ENCODE measurements at places on chromosomes 1 and 21.

GRCh38 chr1:39305555-39305954 is 101.1 kb downstream of the MACF1 start:
- no peak for DNase-seq

GRCh38 chr1:200176798-200177197 is 149.3 kb downstream of the NR5A2 start:
- no peak for DNase-seq

DNA sequence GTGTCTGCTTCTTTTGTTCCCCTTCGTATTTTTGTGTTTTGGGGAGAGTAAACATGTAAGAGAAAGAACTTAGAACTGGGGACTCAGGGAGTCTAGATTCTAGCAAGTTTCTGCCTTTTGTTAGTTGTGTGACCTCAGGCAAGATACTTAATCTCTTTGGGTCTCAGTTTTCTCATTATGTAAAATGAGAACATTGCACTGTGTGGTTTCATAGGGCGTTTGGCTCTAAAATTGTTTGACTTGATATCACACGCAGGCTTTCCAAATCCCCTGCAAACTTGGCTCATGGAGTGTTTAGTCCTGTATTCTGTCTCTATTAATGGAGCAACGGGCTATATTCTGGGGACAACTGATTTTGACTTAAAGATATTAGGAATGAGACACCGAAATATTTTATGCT is 57.7 kb downstream of the NTNG1 start:
- DNase-seq = no peak

DNA sequence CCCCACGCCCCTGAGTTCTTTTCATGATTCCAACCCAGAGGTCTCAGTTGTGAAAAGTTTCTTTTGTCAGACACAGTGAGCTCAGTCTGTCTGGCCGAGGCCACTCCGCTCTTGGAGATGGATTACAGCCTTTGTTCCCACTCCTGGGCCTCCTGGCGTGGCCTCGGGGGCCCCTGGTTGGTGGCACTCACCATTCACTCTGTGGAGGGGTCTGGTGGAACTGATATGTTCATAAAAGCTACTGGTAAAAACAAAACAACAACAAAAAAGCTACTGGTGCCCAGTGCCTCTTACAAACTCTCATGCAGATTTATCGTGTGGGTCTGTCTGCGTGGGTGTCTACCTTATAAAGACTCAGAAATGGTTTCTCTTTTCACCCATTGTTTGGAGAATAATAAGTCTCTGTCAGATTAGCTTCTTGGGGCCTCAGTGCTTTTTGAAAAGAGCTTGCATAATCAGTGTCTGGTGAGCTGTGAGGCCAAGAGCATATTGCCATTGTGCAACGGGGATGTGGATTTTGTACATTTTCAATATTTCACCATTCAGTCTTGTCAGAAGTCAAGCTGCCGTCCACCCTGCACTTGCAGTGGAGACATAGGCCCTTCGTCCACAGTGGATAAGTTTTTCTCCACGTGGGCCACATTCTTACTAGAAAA is 86.7 kb downstream of the GALNT2 start:
- no peak for DNase-seq

GRCh38 chr1:68401506-68401905 is 48.2 kb downstream of the RPE65 start:
- no peak for DNase-seq

DNA sequence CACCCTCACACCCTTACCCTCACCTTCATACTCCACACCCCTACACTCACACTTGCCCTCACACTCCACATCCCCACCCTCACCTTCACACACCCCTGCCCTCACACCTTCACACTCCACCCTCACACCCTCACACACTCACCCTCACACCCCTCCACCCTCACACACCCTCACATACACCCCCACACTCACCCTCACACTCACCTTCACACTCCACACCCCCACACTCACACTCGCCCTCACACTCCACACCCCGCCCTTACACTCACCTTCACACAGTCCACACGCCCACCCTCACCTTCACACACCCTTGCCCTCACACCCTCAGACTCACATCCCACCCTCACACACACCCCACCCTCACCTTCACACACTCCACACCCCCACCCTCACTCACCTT is 43.6 kb upstream of the EDN2 start:
- no peak for DNase-seq

DNA sequence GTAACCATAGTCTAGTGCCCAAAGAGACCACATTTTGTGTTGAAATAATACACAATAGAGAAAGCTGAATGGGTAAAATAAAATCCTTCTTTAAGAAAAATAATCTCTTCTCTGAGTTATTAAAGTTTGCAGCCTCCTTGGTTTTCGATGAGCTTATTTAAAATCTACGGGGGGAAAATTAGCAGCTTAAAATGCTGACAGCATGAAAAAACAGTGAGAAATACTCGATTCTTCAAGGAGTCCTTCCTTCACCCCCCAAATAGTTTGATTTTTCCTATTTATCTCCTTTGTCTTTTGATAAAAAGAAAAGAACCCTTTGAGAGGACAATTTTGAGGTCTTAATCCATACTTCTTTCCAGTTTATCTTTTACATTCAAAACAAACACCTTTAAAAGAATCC is 394.0 kb upstream of the B3GALT2 start:
- no peak for DNase-seq

DNA sequence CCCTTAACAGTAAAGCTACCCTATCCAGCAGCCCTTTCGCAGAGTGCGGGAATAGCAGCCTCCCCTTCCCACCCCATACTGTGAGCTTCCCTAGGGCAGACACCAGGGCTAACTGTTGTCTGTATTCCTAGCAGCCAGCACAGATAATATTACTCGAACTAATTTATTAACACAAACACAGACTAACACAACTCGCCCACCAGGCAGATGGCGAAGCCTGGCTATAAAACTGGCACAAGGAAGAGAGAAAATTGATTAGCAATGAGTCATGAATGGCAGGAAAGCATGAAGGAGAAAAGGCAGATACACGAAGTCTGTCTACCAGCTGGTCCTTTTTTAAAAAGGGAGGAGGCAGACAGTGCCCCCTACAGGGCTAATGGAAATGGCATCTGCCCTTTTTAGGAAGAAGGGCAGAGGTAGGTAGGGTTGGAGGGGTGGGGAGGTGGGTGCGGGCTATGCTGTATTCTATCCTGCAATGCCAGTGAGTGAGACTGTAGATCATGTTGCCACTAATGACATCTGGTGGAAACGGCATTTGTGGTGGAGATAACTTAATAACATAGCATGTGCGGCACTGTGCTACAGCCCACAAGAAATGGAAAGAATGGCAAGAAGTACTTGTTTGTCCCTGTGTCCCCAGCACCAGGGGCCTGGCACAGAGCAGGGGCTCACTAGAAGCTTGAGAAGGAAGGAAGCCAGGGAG is 30.6 kb upstream of the CTPS1 start:
- peak; percentile 10 for DNase-seq

DNA sequence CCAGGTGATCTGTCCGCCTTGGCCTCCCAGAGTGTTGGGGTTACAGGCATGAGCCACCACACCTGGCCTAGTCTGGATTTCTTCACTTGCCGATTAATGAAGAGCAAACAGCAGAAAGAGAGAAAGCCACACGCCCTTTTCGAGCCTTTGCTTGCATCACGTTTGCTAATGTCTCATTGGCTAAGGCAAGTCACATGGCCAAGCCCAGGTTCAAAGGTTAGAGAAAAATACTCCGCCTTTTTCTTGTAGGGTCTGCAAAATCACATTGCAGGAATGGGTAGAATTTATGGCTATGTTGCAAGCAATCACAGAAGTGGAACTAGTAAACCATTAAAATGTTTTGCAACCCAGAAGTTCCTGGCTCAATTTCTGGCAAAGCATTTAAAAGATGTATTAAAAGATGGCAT is 26.8 kb upstream of the BACH1 start:
- no peak for DNase-seq

DNA sequence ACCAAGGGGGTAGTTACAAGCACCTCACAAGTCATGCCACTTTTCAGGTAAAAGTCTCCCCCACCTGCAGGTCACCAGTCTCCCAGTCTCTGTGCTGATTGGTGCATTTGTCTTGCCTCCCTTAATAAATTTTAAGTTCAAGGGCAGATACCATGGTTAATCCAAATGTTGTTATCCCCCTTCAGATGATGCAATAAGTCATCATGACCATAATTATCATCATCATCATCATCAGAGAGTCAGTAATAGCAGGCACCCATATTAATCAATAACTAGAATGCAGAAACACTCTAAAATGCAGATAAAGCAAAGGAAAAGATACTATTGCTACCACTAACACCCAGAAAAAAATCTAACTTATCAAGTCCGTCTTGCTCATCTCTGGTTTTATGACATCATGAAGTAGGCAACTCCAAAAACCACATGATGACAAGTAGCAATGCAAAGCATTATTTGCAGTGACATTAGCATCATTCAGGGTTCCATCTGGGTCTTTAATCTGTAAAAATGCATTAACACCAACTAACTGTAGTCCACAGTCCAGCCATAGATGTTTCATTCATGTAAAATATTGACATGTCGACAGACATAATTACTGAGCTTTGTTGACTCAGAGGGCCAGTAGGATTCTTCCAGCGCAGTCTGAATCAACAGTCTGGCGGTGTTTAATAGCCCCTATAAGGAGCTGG is 492.0 kb upstream of the RUNX1 start:
- no peak for DNase-seq

- DNase-seq = no peak
These were observed 16.6 kb downstream of the SLC26A9 start for GRCh38 chr1:205926636-205927035.

- no peak for DNase-seq
These were observed 19.1 kb downstream of the SELP start for GRCh38 chr1:169610858-169611257.

GRCh38 chr1:172990598-172991215 is 60.0 kb downstream of the TNFSF18 start:
- DNase-seq = no peak

DNA sequence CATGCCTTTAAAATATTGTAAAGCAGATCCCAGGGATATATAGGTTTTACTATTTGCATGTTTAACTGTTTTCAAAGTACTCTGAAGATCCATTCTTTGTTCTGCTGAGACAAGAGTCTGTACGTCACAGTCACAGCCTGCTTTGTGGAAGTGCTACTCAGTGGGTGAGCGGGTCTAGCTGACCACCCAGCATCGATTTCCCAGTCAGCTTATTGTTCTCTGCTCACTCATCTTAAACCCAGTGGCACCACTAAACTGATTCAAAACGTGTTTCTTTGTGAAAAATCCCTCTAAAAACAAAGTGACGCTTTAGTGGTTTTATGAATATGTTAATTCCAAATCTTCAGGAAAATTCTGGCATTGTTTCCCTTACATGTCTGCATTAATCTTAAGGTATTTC is 12.4 kb downstream of the PLPP3 start:
- no peak for DNase-seq

DNA sequence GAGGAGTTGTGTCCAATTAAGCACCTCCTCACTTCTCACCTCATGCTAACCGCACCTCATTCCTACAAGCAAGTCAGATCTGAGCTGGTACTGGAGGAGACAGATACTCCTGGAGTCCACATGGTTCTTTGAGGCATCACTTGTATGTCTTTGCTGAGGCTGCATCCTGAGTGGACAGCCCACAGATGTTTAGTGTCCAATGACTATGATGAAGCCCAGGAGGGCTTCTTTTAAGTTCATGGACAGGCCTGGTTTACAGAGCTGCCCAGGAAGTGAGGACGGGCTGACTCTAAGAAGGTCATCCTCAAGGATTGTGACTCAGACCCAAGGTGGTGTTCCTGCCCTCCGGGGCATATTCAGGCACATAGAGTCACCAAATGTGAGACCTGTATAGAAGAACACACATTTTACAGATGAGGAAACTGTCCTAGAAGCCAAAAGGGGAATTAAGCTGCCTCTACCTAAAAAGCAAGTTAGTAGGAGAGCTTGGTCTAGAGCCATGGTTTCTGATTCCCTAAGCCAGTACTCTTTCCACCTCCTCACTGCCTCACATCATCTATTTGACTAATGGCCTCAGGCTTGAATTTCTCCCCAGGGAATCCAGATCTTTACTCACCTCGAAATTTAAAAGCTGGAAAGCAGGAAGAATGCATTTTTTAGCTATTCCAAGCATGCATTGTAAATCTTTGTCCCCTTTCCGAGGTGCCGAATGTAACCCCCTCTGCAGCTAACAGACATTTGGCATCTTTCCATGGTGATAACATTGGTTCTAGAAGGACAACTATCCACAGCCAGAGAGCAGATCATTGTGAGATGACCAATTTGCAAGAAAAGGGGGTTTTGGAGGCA is 228.1 kb downstream of the OMA1 start:
- DNase-seq = no peak

DNA sequence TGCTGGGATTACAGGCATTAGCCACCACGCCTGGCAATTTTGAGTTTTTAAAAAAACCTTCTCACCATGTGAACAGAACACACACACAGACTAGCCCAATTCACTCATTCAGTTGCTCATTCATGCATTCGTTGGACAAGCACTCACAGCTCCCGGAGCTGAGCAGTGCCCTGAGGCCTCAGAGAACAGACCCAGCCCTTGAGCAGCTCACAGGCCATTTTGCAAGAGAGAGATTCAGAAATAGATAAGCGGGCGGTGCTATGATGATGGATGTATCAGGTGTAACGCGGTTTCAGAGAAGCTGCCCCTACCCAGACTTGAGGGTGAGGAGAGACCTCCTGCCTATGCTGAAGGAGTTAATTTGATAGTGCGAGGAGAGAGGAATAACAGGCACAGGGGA is 18.6 kb downstream of the PTAFR start:
- no peak for DNase-seq

- no peak for DNase-seq
These were observed 3.4 kb downstream of the GDAP2 start for GRCh38 chr1:117925981-117926380.

DNA sequence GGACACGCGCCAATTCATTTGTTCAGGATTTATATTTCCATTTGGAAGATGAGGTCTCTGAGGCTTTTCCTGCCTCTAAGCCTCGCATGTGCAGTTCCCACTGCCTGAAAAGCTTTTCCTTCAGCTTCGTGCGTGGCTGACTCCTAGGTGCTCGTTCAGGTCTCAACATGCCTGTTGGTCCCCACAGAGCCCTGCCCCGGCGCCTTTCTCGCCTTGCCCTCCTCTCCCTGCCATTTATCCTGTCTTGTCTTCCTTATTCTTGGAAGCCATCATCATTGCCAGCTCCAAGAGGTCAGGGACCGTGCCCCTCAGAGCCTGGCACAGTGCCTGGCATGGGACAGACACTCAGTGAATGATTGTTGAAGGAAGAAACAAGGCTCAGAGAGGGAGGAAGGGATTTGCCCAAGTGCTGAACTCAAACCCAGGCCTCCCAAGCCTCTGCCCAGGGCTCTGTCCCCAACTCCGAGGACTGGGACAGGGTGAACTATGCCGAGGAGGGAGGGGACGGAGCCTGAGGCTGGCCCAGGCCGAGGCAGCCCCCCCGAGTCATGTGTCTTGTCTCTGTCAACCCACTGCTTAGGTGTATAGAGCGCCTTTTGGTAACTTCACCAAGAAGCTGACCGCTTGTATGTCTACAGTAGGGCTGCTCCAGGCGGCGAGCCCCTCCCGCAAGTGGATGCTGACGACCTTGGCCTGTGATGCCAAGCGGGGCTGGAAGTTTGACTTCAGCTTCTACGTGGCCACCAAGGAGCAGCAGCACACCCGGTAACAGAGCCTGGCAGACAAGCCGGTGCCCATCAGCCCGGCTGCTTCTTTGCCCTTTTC is 47.3 kb downstream of the DISP3 start:
- DNase-seq = no peak

- DNase-seq = no peak
These were observed 24.9 kb upstream of the AXDND1 start for GRCh38 chr1:179340918-179341317.

- no peak for DNase-seq
These were observed 351.0 kb upstream of the B3GALT2 start for GRCh38 chr1:193537266-193538002.

Data from effector memory CD4-positive, alpha-beta T cell (primary cell).